ENCODE measurements at places on chromosomes 7 and 10. TPM values are rescaled to one million over a fixed set of nuclear protein-coding genes. Genes with fewer than 3 reads are reported as not detected.

Gene TAS2R41
- not detected for total RNA-seq

DNA sequence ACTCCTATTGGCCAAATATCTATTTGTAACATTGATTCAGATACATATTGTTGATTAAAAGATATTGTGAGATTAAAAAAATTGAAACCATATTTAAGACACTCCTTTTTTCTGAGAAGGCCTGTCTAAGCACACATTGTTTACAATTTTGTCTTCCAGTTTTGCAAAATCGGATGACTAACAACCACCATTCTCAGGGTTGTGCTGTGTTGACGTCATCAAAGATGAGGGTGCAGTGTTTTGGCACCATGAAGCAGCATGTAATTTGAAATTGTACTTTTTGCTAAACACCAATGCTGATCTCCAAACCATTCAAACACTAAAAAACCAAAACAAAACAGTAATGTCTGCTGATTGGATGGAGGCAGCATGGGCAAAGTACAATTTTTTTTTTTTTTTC is 7.4 kb downstream of the CREB5 start:
- H3K36me3 ChIP-seq = no peaks in the 10 kb centered on the region
- no peaks in the 10 kb centered on the region for H3K4me1 ChIP-seq
- H3K4me3 ChIP-seq = no peak overlapping the region

- no peak for DNase-seq
- H3K4me1 ChIP-seq = peaks cover 18% of the 10 kb centered on the region
- peak overlapping the region; percentile 91 for H3K27ac ChIP-seq
- H3K4me3 ChIP-seq = no peak overlapping the region
- H3K27me3 ChIP-seq = no peaks in the 10 kb centered on the region
These were observed 10.9 kb upstream of the MAP3K8 start for GRCh38 chr10:30422981-30423654.

DNA sequence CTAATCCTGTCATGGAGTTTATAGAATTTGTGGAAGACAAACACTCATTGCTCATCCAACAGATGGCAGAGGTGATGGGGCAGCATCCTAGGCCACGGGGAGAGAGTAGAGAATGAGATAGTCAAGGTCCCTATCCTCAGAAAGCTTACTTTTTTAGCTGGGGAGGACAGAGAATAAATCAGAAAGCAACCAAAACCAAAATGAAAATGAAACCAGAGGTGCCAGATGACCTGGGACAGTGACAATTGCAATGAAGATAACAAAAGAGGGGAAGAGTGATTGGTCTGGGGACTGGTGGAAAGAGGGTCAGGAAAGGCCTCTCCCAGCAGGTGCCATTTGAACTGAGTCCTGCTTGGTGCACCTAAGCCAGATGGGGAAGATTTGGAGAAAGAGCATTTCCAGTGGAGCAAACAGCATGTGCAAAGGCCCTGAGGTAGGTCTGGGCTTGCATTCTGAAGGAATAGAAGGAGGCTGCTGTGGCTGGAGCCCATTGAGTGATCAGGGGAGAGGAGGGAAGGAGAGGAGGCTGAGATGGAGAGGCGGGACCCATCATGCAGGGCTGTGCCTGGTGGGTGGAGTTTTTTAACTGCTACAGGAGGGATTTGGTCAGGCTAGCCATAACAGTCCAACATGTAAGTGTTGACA is 164.1 kb downstream of the RPS24 start:
- H3K36me3 ChIP-seq = no peaks in the 10 kb centered on the region
- peaks cover 17% of the 10 kb centered on the region for H3K27me3 ChIP-seq
- H3K27ac ChIP-seq = no peak overlapping the region

Gene HOXA9
- not detected for total RNA-seq

GRCh38 chr7:150979713-150980390 is 1.7 kb upstream of the KCNH2 start:
- peaks cover 62% of the 10 kb centered on the region for H3K27me3 ChIP-seq
- H3K36me3 ChIP-seq = no peaks in the 10 kb centered on the region
- no peak overlapping the region for H3K4me3 ChIP-seq
- H3K27ac ChIP-seq = no peak overlapping the region

DNA sequence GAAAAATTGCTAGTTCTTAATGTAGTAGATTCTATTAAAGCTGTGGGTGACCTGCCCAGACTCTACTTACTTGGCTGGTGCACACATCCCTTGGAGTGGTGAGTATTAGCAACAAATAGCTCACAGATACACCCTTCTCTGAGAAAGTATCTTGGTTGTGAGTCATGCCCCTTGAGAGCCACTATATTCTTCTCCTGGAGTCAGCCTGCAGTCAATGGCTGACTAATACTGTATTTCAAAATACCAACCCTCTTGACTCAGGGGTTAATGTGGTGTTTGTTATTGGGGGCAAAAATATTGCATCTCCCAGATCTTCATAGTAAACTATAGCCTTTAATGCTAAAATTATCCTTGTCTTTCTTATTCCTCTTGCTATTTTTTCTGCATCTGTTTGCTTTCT is 354.9 kb downstream of the BMPER start:
- no peak overlapping the region for H3K4me3 ChIP-seq
- H3K4me1 ChIP-seq = no peaks in the 10 kb centered on the region
- H3K27me3 ChIP-seq = no peaks in the 10 kb centered on the region
- DNase-seq = no peak
- H3K36me3 ChIP-seq = no peaks in the 10 kb centered on the region

- no peak overlapping the region for H3K4me3 ChIP-seq
- H3K27ac ChIP-seq = no peak overlapping the region
- no peaks in the 10 kb centered on the region for H3K36me3 ChIP-seq
- H3K4me1 ChIP-seq = no peaks in the 10 kb centered on the region
These were observed 11.0 kb downstream of the RASGEF1A start for GRCh38 chr10:43255634-43256431.

DNA sequence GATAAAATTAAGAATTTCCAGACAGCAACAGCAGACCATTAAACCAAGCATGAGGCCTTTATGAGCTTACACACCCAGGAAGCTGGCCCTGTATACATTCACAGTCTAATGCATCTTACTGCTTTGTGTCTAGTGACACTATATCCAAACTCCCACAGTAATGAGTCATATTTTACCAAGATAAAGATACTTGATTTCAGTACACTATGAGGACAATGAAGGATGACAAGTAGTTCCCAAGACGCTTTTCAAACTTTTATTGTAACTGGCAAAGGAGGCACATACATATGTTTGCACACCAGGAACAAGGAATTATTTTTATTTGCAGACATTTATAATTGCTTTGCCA is 148.0 kb downstream of the TSPAN12 start:
- no peak overlapping the region for H3K27ac ChIP-seq
- no peak overlapping the region for H3K4me3 ChIP-seq
- no peak for DNase-seq
- H3K36me3 ChIP-seq = no peaks in the 10 kb centered on the region
- H3K27me3 ChIP-seq = no peaks in the 10 kb centered on the region
- peaks cover 48% of the 10 kb centered on the region for H3K4me1 ChIP-seq

DNA sequence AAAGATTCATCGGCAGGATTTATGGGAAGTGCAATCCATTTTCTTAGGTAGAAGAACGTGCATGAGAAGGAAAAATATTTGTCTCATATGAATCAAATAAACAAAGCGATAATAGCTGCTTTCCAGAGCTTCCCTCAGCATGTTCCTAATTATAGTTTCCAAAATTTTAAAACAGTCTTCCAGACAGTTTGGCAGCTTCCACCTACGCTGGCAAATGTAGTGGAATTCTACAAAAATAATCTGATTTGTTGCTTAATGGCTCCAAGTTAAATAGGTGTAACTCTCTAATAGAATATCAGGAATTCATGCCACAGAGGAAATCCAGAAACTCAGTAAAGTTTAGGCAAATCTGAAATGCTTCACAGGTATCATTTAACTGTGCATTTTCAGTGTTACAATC is 23.3 kb upstream of the AGBL3 start:
- H3K4me3 ChIP-seq = no peak overlapping the region
- H3K27ac ChIP-seq = peak overlapping the region; percentile 11
- H3K36me3 ChIP-seq = peaks cover 21% of the 10 kb centered on the region
- no peak for DNase-seq
- peaks cover 7% of the 10 kb centered on the region for H3K4me1 ChIP-seq
- H3K27me3 ChIP-seq = no peaks in the 10 kb centered on the region

DNA sequence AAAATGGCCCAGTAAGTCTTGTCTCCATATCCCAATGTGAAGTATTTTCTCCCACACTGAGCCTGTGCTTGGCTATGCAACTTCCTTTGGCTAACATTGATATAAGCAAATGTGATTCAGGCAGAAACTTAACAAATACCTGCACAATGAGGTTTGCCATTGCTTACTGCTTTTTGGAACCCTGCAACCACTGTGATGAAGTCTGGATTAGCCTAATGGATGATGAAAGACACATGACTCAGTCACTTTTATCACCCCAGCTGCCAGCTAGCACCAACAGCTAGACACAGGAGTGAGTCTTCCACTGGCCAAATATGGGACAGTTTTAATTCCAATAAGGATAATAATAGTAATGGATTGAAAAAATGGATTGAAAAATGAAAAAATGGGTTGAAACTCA is 854.5 kb downstream of the GRM8 start:
- no peaks in the 10 kb centered on the region for H3K27me3 ChIP-seq
- H3K4me3 ChIP-seq = no peak overlapping the region
- no peak overlapping the region for H3K27ac ChIP-seq
- H3K36me3 ChIP-seq = no peaks in the 10 kb centered on the region
- DNase-seq = no peak

GRCh38 chr7:77783545-77783944 is 14.7 kb downstream of the TMEM60 start:
- no peaks in the 10 kb centered on the region for H3K27me3 ChIP-seq
- no peak for DNase-seq
- H3K4me1 ChIP-seq = peaks cover 11% of the 10 kb centered on the region

DNA sequence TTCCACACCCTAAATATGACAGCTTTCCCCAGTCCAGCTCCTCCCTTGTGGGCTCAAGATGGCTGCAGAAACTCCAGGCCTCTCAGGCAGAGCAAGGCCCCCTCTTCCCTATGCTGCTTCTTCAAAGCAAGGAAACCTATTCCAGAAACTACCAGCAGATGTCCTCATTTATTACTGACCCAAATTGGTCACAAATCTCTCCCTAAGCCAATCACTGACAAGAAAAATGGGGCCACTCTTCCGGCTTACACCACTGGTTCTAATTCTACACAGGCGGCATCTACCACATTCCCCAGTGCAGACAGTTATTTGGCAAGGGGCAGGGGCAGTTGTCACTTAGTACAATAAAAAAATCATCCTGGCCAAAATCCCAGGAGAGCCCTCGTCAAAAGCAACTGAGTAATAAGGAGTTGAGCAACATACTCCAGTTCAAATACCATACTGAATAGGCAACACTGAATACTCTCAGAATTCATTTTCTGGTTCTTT is 150.4 kb downstream of the SFMBT2 start:
- no peak for DNase-seq
- peaks cover 10% of the 10 kb centered on the region for H3K27me3 ChIP-seq
- H3K36me3 ChIP-seq = no peaks in the 10 kb centered on the region
- H3K27ac ChIP-seq = no peak overlapping the region
- H3K4me3 ChIP-seq = no peak overlapping the region

DNA sequence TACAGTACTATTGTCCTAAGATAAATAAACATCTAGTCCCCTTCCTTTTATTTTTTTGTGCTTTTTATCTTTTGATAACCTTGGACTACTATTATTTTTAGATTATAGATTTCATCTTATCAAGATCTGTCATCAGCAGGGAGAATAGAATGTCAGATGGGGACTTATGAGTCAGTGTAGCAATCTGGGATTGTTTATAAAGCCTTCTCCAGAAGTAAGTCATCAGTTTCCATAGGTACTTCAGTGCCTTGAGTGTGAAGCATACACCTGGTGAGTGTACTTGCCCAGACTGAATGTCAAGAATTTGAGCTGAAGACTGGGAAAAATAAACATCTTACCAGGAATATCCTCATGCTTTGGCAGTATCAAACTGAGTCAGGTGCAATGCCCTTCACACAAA is 2.1 kb downstream of the CASD1 start:
- peaks cover 1% of the 10 kb centered on the region for H3K36me3 ChIP-seq
- H3K4me3 ChIP-seq = peak overlapping the region; percentile 78
- no peak for DNase-seq
- H3K27ac ChIP-seq = peak overlapping the region; percentile 93
- H3K27me3 ChIP-seq = no peaks in the 10 kb centered on the region

DNA sequence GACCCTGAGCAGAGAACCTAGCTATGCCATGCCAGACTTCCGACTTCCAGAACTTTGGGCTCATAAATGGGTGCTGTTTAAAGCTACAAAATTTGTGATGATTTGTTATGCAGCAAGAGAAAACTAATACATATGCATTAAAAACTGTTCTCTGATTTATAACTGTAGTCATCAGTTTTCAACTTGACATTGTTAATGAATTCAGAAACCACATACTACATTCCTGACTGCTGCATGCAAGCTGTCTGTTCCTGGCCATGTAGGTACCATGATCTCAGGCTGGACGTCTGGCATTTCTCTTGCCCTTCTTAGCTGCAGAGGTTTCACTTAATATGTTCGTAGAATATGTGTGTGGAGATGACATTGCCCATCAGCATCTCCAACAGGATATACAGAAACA is 28.4 kb downstream of the MKX start:
- no peaks in the 10 kb centered on the region for H3K4me1 ChIP-seq
- H3K27me3 ChIP-seq = peaks cover 5% of the 10 kb centered on the region
- no peaks in the 10 kb centered on the region for H3K36me3 ChIP-seq
- no peak for DNase-seq

- no peaks in the 10 kb centered on the region for H3K27me3 ChIP-seq
- peak; percentile 23 for DNase-seq
- peaks cover 4% of the 10 kb centered on the region for H3K4me1 ChIP-seq
- H3K4me3 ChIP-seq = no peak overlapping the region
- peaks cover 6% of the 10 kb centered on the region for H3K36me3 ChIP-seq
These were observed 121.2 kb downstream of the MTERF1 start for GRCh38 chr7:91759205-91759863.

DNA sequence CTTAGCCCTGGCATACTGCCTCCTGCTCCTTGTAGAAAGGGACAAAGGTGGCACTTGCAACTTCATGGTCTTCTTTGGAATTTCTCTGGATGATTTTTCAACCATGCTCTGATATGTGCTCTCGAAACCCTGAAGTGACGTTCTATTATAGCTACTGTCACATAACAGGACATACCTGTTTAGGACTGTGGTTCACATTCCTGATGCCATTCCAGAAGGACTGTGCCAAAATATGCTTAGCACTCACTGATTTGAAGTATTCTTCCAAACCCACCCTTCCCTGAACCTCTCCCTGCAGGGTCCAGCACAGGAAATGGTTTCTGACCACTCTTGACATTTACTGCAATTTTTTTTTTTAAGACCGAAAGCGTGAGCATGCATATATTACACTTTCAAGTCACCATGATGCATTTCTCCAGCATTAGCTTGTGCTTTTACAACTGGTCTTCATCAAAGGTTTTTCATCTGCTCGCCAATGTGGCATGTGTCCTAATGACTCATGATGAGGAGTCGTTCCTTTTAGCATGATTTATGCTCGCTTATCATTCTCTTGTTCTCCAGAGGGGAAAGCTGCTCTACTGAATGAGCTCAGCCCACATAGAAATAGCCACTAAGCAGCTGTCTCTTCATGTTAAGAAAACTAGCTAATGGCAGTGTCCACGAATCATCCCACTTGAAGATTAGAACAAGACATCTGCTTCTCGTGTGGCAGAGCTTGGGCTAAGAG is 135.2 kb downstream of the ADAM12 start:
- no peak overlapping the region for H3K4me3 ChIP-seq
- H3K27ac ChIP-seq = no peak overlapping the region
- no peak for DNase-seq
- peaks cover 61% of the 10 kb centered on the region for H3K27me3 ChIP-seq
- peaks cover 7% of the 10 kb centered on the region for H3K4me1 ChIP-seq

- no peak overlapping the region for H3K4me3 ChIP-seq
- H3K4me1 ChIP-seq = no peaks in the 10 kb centered on the region
- no peak for DNase-seq
- no peak overlapping the region for H3K27ac ChIP-seq
- peaks cover 4% of the 10 kb centered on the region for H3K36me3 ChIP-seq
- H3K27me3 ChIP-seq = no peaks in the 10 kb centered on the region
These were observed 73.3 kb upstream of the RHEB start for GRCh38 chr7:151592868-151593486.
